A172 (cell line): ENCODE measurements at places on chromosomes 5 and 9. TPM values are rescaled to one million over a fixed set of nuclear protein-coding genes. Genes with fewer than 3 reads are reported as not detected.

- DNase-seq = peak; percentile 28
These were observed 62.5 kb downstream of the CSNK1A1 start for GRCh38 chr5:149488645-149489306.

DNA sequence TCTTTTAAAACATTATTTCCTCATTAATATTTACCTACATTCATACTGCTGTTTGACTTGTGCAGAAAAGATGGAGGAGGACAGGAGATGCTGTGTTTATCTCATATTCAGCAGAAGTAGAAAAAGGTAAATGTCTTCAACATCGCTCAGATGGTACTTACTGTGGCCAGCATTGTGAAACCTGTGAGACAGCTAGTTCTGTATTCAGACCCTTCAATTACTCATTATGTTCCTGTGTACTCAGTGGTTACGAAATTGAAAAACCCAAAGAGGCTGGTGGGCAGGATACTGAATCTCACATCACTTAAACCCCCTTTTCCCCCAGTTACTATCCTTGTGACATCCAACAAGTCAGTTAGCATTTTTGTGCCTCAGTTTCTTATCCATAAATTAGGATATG lies 216.0 kb downstream of the KDM4C start:
- no peak for DNase-seq

DNA sequence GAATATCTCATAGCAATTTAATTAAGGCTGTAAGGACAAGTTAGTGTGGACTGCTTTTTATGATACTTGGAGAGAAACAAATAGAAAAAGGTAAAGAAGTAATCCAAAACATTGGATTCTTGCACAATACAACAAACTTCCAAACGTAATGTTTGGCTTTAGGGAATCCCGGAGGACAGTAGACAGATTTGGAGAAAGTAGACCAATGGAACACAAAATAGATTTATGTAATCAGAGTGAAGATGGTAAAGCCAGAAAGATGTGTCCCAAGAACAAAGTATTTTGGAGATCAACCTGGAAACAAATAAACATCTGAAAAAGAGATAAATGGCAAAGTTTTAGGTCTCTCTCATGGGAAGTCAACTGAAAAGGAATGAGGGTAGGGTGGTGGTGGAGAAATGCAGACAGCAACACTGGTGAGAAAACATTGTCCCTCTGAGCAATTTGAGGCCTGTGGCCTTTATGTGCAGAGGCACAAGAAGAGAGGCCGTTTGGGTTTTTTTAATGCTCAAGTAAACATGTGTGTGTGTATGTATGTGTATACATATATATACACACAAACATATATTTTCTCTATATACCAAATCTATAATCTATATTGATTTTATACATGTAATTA lies 620.6 kb downstream of the PDE4D start:
- no peak for DNase-seq

GRCh38 chr9:97556721-97557605 lies 55.5 kb downstream of the TMOD1 start:
- DNase-seq = no peak

- DNase-seq = no peak
These were observed 10.4 kb downstream of the TRIM14 start for GRCh38 chr9:98108531-98109031.

DNA sequence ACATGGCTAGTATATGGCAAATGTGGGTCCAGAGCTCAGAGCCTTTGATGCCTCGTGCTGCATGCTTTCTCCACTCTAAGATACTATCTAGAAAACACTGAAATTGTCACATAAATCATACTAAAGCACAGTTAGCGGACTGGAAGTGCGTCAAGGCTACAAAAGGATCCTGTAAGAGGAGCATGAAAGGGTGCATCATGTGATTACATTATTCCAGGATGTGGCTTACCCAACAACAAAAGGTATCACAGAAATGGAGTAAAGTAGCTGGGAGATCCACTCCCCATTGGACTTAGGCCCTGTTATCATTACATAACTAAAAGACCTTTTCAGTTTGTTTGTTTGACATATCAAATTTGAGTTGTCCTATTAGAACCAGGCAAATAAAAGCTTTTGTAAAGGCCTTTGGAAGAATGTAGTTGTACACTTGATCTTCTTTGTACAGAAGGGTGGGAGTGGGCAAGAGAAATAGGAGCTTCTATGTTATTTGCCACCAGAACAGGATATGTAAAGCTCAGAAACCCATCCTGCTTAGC lies 6.9 kb downstream of the SLC31A1 start:
- no peak for DNase-seq

GRCh38 chr9:1528456-1528855 lies 478.3 kb downstream of the DMRT2 start:
- no peak for DNase-seq

DNA sequence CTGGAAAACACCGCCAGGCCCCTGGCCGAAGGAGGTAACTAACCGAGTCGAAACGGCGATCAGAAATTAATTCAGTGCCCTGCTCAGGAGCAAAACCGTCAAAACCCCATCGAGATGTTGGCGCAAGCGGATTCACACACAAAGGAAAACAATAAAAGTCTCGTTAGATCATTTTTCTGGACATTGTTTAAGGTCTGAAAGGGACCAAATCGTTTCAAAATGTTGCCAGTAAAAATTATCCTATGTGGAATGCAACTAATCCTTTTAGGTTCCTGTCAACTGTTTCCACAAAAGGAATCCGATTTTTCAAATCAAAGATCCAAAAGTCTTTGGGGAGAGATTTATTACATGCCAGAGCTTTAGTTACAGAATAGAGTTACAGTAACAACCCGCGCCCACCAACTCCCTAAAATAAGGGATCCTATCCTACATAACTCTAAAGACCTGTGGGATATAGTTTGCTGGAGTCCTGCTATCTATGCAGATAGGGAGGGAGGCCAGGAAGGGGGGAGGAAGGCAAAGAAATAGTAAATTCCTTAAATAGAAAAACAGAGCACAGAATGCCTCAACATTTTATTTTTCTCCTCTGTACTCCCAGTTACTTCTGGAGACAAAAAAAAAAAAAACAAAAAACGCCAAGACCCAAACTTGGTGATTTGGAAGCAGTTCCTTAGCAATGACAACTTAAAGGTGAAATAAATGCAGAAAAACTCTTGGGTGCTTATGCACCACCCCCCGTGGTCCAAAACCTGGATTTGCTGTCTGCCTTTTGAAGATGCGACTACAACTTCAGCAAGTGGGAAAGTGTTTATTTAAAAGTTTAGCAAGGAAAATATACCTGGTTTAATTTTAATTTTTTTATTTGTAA lies 10.6 kb downstream of the FOXD1 start:
- no peak for DNase-seq

GRCh38 chr5:130912088-130912487 lies 253.0 kb downstream of the HINT1 start:
- DNase-seq = no peak

- no peak for DNase-seq
These were observed 59.8 kb downstream of the NREP start for GRCh38 chr5:111697215-111697614.

- DNase-seq = no peak
These were observed 15.4 kb upstream of the RASA1 start for GRCh38 chr5:87252283-87252605.

DNA sequence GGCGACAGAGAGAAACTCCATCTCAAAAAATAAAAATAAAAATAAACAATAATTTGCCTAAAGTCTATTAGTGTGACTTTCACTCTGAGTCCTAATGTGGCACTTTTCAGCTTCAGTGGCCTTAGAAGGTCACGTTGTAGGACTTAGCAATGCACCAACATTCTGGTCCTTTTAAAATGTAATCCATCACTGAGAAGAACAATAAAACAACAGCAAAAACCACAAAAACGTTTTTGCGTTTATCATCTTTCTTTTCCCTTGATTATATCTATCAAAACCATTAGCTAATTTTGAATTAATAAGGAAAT lies 190.1 kb upstream of the ZNF608 start:
- no peak for DNase-seq

DNA sequence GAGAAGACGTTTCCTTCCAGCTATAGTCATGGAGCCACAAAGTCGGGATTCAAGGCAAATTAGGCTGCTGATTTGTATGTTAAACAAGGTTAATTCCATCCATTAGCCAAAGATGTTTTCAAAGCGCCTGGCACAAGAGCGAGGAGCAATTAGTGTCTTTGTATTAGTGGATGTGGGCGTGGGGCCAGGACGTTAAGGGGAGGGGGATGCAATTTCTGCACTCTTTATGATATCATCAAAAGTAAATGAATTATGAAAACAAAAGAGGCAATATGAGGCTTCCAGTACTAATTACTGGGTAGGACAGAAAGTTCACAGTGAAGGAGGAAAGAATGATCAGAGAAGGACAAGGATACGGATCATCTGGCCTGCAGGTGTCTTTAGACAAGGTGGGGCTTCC lies 230.9 kb upstream of the MSX2 start:
- no peak for DNase-seq

GRCh38 chr9:127177231-127177630 lies 54.8 kb upstream of the ANGPTL2 start:
- DNase-seq = no peak

DNA sequence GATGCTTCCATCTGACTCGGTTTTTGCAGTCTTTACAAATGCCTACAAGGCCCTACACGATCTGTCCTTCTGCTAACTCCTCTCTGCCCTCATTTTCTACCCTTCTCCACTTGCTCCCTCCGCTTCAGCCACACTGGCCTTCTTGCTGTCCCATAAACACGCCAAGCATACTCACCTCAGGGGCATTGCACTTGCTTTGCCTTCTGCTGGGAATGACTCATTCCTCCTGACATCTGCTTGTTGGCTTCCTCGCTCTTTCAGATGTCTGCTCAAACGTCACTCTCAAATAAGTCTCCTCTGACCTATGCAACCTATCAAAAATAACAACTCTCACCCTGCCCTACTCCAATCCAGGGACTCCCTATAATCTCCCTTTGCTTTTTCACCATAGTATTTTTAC lies 28.2 kb downstream of the CDC25C start:
- DNase-seq = peak; percentile 31

GRCh38 chr9:111231801-111232580 lies 98.0 kb downstream of the OR2K2 start:
- DNase-seq = no peak

DNA sequence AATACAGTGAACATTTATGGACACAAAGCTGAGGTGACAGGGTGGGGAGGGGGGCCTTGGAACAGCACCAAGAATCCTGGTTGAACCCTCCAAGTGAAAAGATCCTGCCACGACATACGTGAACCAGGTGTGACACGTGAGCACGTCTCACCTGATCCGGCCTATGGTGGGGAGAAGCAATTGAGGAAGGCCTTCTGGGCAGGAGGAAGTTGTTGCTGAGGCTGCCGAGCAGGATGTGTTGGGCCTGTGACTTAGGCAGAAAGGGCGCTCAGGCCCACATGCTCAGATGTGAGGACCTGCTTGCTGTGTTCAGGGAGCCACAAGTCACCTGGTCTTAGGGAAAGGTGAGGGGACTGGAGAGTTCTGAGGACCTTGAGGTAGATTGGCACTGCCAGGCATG lies 2.5 kb upstream of the MAPK9 start:
- DNase-seq = no peak

DNA sequence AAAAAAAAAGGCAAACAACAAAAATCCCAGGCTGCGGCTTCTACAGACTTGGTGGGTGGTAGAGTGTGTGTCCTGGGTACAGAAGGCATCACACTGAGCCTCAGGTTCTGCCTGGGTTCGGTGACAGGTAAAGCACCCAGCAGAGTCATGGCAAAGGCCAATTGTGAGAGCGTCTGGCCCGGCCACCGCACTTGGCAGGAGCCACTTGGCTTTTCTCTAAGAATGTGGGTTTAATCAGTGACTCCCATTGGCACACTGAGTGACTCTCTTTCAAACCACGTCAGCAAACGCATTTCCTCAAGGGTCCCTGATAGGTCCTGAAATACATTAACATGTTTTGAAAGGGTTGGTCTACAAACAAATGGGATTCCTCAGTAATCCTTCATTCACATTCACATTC lies 17.0 kb downstream of the COL23A1 start:
- DNase-seq = no peak

GRCh38 chr9:96139592-96140295 lies 162.2 kb downstream of the HSD17B3 start:
- DNase-seq = peak; percentile 33

GRCh38 chr5:75656311-75657003 lies 45.2 kb downstream of the ANKDD1B start:
- DNase-seq = peak; percentile 65

DNA sequence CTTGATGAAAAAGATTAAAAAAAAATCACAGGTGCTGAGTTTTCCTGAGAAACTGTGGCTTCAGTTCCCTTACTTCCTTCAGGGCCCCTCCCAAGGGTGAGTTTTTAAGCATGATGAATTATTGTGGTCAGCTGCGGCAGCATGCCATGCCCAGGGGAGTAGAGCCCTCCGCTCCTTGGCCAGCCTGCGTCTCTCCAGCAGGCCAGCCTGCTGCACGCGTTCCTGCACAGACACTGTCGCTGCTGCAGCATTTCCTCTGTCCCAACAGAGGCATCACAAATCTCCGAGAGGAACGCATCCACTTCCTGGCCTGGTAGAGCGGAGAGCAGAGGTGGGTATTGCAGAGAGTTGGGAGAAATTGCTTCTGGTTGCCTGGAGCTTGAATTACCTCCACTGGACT lies 26.1 kb upstream of the GLRA1 start:
- DNase-seq = peak; percentile 23

GRCh38 chr5:66710557-66711088 lies 114.4 kb downstream of the MAST4 start:
- no peak for DNase-seq

GRCh38 chr5:138650196-138650595 lies 75.0 kb upstream of the HSPA9 start:
- no peak for DNase-seq

DNA sequence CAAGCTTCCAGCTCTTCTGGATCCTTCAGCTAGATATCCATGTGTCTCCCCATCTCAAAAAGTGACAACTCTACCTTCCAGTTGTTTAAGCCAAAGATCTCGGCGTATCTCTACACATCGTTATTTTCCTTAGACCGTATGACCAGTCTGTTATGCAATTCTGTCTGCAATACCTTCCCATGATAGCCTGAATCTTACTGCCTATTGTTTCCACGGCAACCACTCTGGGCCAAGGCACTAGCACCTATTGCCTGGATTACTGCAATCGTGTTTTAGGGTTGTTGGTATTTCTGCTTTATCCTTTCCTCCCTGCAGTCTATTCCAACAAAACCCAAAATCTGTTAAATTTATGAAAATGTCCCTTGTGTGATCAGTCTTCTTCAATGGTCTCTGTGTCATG lies 448.4 kb downstream of the MTRR start:
- DNase-seq = no peak

The FST gene
- total RNA-seq = 14.3 and 20.4 TPM in 2 replicates

The ZSWIM6 gene
- 5.6 and 5.9 TPM in 2 replicates for total RNA-seq

The SLC9A3 gene
- total RNA-seq = 4.7 and 5.8 TPM in 2 replicates

The CCL27 gene
- total RNA-seq = 2.2 TPM in 1 of 2 replicates, not detected in the other

The SCAI gene
- total RNA-seq = 6.4 and 10.1 TPM in 2 replicates

The ENTR1 gene
- 99.2 and 148 TPM in 2 replicates for total RNA-seq

The ZBTB26 gene
- total RNA-seq = 6.1 and 10.2 TPM in 2 replicates

The OGN gene
- total RNA-seq = not detected in 2 replicates

The DMXL1 gene
- total RNA-seq = 21.7 and 35.5 TPM in 2 replicates

The SHC3 gene
- 0.10 and 0.24 TPM in 2 replicates for total RNA-seq

The NR6A1 gene
- 0.28 and 1.2 TPM in 2 replicates for total RNA-seq

The BSPRY gene
- not detected in 2 replicates for total RNA-seq

The COL5A1 gene
- 185 and 205 TPM in 2 replicates for total RNA-seq

The DDX4 gene
- total RNA-seq = not detected in 2 replicates
